Stimulated activated CD4-positive, alpha-beta T cell treated with anti-CD3 and anti-CD28 coated beads, Interleukin-12 subunit alpha, Interleukin-12 subunit beta, amount 100 ng/mL, for 48 hours (primary cell): ENCODE measurements at places on chromosomes 5 and 9.

DNA sequence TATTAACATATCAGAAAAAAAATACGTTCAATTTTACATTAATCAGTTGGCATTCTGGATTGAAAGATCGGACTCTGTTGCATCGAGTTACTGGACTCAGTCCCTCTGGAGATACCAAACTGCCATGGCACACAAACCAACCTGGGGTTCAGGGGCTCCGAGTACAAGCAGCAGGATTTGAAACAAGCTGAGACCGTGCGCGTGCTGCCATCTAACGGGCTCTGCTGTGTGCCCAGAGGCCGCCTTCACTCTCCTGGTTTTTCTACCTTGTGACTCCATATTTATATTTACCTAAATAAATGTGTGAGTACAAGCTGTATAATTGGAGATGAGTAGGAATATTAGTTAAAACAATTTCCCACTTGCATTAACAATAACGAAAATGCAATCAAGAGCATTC is 48.2 kb downstream of the ANXA1 start:
- DNase-seq: no peak

- no peak for DNase-seq
These were observed 9.2 kb downstream of the INSYN2B start for GRCh38 chr5:169970911-169971765.

GRCh38 chr9:77949751-77950436 is 81.7 kb downstream of the GNAQ start:
- DNase-seq: no peak

- DNase-seq: no peak
These were observed 1.7 kb downstream of the DENND4C start for GRCh38 chr9:19231904-19232822.

- peak; percentile 71 for DNase-seq
These were observed 2.6 kb downstream of the CDK9 start for GRCh38 chr9:127788337-127789011.

DNA sequence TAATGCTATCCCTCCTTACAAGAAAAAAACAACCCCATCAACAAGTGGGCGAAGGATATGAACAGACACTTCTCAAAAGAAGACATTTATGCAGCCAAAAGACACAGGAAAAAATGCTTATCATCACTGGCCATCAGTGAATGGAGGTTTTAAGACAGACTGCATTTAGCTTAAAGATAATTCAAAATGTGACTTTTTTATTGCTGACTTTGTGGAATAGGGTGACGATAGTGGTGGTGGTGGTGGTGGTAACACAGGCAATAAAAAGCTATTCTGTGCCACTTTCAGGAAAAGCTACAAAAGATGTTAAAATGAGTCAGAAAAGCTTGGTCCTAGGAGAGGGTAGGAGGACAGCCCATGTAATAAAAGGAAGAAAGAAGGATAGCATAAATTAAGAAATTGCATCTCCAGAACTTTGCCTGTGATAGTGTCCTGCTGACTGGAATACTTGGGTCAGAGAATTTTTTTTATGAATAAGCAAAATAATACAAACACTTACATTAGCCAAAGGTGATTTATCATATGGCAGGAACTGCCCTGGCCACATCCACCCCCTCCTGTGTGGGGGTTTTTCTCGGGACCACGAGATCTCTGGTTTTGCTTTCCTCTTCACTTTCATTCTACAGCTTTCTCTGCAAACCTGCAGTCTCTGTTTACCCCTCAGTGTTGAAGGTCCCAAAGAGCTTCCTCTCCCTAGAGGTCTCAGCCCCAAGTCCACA is 186.7 kb downstream of the DRD1 start:
- DNase-seq: no peak

- DNase-seq: peak; percentile 12
These were observed 422.6 kb downstream of the EFNA5 start for GRCh38 chr5:107248066-107248695.

GRCh38 chr5:125120012-125120411 is 373.6 kb upstream of the ZNF608 start:
- DNase-seq: no peak

DNA sequence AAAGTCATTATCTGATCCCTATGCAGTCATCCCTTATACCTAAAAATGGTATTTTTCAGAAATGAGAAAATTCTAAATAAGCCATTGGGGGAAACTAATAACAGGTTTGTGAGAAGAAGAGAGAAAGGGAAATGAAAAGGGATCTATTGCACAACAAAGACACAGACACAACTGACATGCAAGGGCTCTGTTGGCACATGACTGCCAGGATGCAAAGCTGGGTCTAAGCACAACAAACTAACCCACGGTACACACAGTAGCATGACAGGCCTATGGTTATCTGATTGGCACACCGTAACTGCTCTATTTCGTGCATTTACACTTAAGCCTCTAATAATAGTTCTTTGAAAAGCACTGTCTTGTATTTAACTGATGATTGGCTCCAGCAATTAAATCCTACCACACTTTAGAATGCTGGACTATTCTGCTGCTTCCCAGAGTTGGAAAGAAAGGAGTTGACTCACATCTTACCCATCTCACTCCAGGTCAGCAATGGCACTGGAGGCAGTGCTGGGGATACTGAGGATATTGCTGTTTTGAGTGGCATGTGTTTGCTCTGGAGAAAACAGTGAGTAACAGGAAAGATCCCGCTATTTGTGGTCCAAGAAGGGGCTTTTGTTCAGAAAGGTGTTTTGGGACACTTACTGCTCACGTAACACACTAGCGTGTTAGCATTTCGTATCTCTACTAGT is 328.3 kb downstream of the GLIS3 start:
- no peak for DNase-seq

GRCh38 chr5:179791881-179792611 is 1.7 kb upstream of the LTC4S start:
- no peak for DNase-seq

DNA sequence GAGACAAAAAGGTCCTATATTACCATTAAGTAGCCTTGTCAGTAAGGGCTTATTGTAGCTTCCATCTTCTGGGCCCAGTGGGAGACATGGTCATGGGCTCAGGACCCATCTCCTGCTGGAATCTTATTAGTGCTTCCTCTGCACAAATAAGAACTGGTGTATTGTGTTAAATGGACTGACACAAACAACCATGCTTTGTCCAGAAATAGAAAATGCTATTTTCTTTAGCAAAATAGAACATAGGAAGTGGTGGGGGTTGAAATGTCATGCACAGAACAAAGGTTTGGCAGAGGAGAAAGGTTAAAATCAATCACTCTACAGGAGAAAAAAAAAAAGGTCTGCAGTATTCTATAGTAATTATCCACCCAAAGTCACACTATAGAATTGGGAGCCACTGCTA is 252.2 kb downstream of the ELAVL2 start:
- DNase-seq: no peak

- DNase-seq: no peak
These were observed 14.1 kb downstream of the TRIM7 start for GRCh38 chr5:181190711-181191525.

DNA sequence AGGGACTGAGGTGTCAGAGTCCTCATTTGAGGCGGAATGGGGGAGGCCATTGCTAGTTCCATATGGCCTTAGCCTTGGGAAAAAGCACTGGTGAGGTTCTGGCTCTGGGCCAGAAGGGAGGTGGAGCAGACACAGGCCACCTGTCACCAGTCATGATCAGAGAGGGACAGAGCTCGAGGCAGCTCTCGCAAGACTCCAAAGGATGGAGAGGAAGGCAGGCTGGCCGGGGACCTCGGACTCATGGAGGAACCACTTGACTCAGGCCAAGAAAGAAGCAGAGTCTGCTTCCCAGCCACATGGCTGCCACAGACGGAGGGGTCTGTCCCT is 29.2 kb upstream of the NSMF start:
- DNase-seq: no peak

GRCh38 chr9:107043886-107044285 is 180.9 kb downstream of the ZNF462 start:
- no peak for DNase-seq

GRCh38 chr5:170545313-170545712 is 41.5 kb downstream of the KCNIP1 start:
- no peak for DNase-seq

DNA sequence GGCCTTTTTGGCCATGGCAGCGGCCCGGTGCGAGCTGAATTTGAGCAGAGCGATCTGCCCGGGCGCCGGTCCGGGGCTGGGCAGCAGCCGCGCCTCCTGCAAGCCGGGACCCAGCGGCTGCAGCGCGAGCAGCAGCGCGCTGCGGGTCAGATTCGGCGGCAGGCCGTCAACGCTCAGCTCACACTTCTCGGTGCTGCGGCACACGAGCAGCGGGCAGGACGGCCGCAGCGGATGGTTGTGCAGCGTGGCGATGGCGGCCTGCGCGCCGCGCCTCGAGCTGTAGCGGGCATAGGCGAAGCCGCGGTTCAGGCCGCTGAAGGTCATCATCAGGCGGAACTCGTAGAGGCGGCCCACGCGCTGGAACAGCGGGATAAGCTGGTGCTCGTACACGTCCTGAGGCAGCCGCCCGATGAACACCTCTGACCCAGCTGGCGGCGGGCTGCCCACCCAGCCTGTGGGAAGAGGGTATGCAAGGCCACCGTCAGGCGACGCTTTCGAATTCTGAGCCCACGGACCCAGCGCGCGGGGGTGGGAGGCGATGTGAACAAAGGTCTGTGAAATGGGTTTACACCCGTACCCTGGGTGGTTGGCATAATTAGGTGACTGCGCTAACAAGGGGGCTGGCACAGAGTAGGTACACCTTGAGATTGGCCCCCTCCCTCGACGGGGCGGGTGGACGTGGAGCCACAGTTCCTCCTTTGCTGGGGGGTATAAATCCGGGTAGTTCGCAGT is 755 bp downstream of the DND1 start:
- no peak for DNase-seq

- DNase-seq: no peak
These were observed 450.2 kb upstream of the ZNF608 start for GRCh38 chr5:125196481-125197111.

DNA sequence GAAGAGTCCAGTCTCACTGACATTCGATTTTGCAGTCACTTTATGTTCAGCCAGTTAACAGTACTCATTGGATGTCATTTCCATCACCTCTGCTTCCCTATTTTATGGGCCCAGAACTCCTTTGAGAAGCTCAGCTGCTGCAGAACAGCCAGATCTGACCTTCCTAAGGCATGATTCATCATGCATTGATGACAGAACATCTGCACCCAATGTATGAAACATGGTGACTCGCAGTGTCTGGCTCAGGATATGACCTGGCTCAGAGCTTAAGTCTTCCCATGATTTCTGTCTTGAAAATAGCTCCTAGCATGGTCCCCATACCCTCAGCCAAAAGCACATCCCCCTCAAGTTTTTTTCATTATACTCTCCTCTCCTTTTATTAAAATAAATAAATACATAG is 92.6 kb upstream of the TRIM32 start:
- no peak for DNase-seq

DNA sequence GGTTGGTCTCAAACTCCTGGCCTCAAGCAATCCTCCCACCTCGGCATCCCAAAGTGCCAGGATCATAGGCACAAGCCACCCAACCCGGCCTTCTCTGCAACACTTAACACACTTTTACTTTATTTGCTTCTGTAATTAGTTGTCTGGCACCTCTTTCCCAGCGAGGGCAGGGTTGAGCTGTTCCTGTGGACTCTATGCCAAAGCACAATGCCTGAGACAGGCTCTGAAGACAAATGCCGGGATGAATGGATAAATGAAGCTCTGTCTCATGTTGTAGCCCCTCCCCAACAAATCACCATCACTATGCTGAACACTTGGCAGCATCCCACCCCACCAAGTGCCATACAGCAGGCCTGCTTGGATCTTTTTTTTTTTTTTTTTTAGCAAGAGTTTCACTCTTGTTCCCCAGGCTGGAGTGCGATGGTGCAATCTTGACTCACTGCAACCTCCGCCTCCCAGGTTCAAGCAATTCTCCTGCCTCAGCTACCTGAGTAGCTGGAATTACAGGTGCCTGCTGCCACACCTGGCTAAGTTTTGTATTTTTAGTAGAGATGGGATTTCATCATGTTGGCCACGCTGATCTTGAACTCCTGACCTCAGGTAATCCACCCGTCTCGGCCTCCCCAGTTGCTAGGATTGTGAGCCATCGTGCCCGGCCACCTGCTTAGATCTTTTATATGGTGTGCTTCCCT is 21.3 kb downstream of the GPX3 start:
- no peak for DNase-seq

- no peak for DNase-seq
These were observed 63.5 kb downstream of the ROR2 start for GRCh38 chr9:91886414-91887076.

DNA sequence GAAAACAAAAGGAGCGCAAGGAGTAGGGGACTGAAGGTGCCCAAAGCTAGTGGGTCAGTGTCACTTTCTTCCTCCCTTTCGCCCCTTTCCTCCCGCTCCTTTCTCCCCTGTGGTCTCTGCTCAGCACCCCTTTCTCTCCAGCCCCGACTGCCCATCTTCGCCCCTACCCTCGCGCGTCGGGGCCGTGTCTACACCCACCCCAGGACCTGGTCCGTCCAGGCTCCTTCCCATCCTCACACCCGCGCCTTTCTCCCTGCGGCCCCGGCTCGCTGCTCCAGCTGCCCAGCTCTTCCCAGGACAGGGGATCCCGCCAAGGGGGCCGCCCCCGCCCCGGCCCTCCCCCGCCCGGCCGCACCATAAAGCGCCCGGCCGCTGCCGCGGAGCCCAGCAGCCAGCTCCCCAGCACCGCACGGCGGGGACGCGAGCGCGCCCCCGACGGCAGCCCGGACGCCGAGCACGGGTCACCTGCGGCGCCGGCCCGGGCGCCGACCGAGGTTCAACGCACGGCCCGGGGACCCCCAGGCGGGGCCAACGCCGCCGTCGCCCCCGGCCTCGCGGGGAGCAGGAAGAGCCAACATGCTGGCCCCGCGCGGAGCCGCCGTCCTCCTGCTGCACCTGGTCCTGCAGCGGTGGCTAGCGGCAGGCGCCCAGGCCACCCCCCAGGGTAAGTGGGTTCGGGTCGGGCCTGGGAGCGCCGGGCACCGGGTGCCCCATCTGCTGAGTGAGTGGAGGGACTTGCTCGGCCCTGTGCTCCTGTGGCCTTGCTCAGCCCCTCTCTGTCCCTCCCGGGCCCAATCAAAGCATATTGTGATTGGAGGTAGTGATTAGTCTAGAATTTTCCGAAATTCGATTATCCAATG is at the start of gene THBS4:
Gene THBS4 (plus strand): TSS at position 387 of the 860 bp plus-strand sequence. CDS start 190 bp downstream, at position 577.
- no peak for DNase-seq

DNA sequence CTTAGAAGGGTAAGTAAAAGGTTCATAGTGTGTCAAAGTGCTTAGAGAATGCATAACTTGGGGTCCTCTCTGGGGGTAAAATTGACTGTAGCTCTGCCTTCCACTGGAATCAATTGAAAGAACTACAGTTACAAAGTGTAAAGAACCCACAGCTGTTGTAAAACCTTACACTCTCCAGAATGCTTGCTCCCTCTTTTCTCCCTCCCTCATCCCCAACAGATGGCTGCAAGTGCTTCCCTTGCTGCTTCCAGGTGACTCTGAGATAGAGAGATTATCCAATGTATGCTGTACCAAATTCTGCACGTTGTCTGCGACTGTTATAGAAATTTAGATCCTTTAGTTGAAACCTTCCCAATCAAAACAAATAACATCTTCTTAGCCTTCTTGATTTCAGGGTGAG is 126.0 kb downstream of the STK32A start:
- no peak for DNase-seq

GRCh38 chr9:89236955-89237573 is 58.4 kb upstream of the SHC3 start:
- DNase-seq: no peak

GRCh38 chr5:119435436-119436132 is 16.7 kb upstream of the HSD17B4 start:
- peak; percentile 48 for DNase-seq
